Thoracic aorta (tissue), 2 donors: ENCODE measurements at places on chromosomes 5 and 9.

DNA sequence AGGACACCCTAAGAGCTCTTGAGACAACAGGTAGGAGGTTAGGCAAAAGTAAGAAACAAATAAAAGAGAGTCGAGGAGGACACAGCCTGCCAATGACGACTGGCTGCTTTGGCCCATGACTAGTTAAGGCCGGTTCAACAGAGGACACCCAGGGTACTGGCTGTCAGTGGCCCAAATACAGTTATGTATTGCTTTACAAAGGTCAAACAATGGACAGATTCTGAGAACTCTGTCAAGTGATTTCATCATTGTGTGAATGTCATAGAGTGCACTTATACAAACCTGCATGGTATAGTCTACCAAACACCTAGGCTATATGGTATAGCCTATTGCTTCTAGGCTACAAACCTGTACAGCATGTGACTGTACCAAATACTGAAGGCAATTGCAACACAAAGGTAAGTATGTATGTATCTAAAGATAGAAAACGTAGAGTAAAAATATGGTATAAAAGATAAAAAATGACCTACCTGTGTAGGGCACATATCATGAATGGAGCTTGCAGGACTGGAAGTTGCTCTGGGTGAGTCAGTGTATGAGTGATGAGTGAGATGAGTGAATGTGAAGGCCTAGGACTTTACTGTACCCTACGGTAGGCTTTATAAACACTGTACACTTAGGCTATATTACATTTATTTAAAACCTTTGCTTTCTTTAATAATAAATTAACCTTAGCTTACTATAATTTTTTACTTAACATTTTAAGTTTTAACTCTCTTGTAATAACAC lies 6.5 kb upstream of the FAM81B start:
- DNase-seq: no peak

DNA sequence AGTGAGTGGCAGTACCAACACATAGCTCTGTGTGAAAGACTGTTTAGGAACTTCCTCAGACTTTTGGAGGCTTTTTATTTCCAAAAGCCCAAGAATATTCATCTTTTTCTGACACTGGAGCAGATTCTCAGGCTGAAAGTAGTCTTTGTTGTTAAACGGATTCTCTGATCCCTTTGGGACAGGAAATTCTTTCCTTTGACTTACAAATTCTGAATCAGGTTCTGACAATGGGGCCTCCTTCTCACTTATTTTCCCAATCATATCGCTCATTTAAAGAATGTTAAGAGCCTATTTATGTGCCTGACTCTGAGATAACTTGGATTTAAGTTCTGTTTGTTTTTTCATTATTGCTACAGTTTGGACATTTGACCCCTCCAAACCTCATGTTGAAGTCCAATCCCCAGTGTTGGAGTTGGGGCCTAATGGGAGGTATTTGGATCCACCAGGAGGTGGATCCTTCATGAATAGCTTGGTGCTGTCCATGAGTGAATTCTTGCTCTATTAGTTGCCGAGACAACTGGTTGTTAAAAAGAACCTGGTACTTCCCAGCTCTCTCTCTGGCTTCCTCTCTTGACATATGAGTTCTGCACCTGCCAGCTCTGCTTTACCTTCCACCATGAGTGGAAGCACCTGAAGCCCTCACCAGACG lies 4.1 kb upstream of the ADGRV1 start:
- DNase-seq: no peak

- no peak for DNase-seq
Observed at GRCh38 chr5:154630410-154630809, 124.8 kb upstream of the LARP1 start.

- no peak for DNase-seq
Observed at GRCh38 chr5:27748847-27749246, 710.5 kb upstream of the CDH9 start.
